ENCODE measurements at places on chromosomes 6 and 20.

DNA sequence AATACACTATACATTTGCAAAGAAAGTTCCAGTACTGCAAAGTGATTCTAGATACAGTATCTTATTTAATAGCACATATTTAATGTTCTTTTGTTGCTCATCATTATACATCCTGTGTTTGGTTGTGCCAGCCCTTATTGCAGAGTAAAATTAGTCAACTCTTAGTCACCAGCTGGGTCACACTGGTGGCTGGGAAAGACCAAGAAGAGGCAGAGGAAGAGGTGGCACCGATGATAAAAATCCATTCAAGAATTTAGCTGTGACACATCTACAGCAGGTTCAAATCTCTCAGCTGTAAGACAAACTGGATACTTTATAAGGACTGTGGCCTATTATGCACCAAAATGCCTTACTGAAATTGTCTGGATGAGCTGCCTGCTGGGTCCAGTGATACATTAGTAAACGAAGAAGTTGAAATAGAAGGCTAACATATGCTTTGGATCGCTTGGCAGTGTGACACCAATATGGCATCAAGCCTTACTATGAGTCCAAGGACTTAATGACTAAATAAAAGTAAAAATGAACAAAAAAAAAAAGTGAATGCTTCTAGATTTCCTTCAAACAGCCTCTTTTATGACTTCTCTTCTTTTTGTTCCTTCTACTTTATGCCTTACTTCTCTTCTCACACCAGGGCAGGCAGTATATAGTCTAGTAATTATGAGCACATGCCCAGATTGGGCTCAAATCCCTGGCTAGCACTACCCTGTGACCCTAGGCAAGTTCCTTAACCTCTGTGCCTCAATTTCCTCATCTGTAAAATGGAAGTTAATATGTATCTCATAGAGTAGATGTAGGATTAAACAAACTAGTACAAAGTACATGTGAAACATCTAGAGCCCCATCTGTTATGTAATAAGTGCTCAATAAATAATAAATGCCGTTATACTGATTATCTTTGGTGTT is 29.4 kb upstream of the RNF8 start:
- DNase-seq: peak; percentile 7

DNA sequence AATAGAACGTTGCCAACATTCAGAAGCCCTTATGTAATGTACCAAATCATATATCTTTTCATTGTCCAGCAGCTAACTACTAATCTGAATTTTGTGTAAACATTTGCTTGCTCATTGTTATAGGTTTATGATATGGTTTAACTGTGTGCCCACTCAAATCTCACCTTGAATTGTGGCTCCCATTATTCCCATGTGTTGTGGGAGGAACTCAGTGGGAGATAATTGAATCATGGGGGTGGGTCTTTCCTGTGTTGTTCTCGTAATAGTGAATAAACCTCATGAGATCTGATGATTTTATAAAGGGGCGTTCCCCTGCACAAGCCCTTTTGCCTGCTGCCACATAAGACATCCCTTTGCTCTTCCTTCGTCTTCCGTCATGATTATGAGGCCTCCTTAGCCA is 91.9 kb upstream of the CLVS2 start:
- DNase-seq: no peak

DNA sequence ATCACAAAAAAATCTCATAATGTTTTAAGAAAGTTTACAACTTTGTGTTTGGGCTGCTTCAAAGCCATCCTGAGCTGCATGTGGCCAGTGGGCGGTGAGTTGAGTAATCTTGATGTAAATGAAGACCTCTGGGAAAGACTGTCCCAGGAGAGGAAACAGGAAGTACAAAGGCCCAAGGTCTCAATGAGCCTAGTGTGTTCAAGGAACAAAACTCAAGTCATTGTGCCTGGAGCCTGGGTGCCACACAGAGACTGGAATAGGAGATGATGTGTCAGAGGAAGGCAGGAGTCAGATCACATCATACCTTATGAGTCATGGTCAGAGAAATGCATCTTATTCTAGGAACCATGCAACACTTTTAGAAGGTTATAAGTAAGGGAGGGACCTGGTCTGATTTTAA is 51.5 kb downstream of the COL19A1 start:
- DNase-seq: no peak

- DNase-seq: no peak
Measured at GRCh38 chr6:89564752-89565427, 73.7 kb downstream of the LYRM2 start.

- DNase-seq: no peak
Measured at GRCh38 chr6:3383525-3383924, 73.3 kb downstream of the SLC22A23 start.

- no peak for DNase-seq
Measured at GRCh38 chr6:3656076-3656475, 95.4 kb downstream of the PXDC1 start.

DNA sequence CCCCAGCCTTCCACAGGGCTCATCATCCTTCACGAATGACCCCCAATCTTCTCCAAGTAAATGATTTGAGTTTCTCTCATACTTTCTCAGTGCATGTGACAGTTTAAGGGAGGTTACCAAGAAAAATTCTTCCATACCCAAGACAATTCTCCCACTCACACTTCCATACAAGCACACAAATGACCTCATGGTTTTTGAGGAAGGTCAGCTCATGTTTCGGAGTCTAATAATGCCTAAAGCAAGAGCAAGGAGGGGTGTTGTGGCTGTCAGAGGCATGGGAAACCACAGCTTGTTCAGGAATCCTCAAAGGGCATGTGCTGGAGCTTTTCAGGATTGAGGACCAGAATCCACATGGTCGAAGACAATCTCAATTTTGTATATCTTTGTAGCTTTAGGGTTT is 279.0 kb downstream of the MAFB start:
- DNase-seq: no peak

- DNase-seq: no peak
Measured at GRCh38 chr20:4061987-4062386, 46.6 kb upstream of the RNF24 start.

- no peak for DNase-seq
Measured at GRCh38 chr6:44463728-44464450, 76.4 kb downstream of the CDC5L start.

DNA sequence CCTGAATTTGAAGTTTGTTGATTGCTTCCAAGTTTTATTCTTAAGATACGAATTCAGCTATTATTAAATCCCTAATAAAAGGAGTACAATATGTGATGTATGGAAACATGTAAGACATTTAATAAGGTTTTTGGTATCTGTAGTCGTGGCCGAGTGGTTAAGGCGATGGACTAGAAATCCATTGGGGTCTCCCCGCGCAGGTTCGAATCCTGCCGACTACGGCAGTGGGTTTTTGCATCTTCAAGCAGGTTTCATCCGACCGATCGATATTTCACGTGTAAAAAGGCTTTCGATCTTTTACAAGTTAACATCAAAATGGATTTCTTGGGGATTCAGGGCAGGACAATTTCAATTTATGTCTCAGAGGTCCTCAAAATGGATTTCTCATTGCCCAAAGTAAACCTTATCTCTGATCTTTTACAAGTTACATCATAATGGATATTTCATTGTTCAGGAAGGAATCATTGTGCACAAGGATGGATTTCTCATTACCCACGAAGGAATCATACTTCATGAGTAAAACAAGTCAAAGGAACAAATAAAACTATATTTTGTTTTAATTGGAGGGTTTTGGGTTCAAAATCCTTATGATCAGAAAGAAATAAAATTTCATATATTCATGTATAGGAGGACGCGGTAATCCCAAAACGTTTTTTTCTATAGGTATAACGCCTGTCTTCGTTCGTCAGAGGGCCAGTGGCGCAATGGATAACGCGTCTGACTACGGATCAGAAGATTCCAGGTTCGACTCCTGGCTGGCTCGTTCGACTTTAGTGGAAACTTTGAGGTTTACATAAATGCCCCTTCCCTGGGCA is 37.3 kb upstream of the BTN3A2 start:
- peak; percentile 66 for DNase-seq

DNA sequence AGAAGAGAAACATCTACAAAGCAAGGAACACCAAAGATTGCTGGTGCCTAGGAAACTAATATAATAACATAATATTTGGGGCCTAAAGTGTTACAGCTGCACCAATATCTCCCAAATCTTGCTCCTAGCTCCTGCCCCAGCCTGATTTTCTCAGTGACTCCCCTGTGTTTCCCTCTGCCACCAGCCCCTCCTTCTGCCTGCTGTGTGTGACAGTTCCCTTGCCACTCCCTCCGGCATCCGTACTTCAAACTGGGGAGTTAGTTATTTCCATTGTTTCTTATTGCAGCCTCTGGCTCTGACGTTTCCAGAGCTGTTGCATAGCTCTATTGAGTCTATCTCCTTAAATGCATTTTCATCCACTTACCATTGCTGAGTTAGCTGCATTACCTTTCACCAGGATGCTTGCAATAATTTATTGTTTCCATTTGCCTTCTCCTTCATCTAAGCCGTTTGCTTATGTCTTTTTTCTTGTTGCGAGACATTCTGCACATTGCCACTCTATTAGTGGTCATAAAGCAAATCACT is 43.1 kb downstream of the ESR1 start:
- DNase-seq: no peak

GRCh38 chr6:123909989-123910388 is 106.3 kb downstream of the NKAIN2 start:
- no peak for DNase-seq

DNA sequence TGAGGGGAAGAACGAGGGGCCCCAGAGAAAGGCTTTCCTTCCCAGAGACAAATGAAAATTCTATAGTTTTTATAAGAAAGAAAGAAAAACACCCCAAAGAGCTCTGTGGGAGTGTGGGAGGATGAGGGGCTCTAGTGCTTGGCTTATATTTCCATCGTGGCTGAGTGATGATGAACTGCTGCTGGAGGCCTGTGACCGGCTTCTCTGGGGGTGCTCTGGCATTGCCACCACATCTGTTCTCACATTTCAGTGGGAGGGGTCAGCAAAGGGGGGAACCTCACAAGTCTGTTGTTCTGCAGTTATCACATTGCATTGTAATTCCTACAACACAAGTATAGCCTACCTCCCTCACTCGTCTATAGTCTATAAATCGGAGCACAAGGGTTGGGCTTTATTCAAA is 67.6 kb upstream of the BACH2 start:
- no peak for DNase-seq

- no peak for DNase-seq
Measured at GRCh38 chr20:41696428-41696827, 78.3 kb upstream of the CHD6 start.

DNA sequence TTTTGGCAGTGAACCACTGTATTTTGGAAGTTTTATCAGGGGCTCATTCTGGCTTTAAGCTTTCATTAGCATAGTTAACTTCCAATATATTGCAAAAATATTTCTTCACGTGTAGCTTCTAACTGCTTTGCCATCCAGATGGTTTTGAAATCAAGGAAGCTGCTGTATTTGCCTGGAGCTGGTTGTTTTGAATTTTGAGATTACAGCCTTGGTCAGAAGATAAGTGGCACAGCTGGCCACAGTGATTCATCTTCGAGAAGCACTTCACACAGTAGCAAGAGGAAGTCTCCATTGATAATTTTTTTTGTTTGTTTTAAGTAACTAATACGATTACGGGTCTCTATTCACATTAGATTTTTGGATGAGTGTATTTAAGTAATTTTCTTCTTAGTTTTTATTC is 3.8 kb downstream of the APCDD1L start:
- no peak for DNase-seq

- no peak for DNase-seq
Measured at GRCh38 chr6:17610835-17611234, 10.7 kb downstream of the FAM8A1 start.

DNA sequence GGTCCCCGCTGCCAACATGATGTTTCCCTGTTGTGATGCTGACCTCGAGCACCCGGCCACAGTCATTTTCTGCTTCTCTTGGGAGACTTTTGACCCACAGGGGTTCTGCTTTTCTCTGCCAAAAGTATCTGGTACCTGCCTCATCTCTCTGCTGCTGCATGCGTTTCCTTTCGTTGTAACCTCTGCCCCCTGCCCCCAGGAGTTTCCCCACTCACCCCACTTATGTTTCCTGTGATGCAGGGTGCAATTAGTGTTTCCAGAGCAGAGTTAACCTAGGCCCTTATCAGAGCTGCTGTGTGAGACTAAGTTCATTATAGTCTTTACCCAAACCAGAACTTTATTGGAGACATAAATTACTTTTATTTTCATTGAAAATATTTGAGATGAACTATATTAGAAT is 65.2 kb upstream of the EDN3 start:
- DNase-seq: no peak

GRCh38 chr20:9352739-9353138 is 161.7 kb upstream of the LAMP5 start:
- no peak for DNase-seq
